ENCODE measurements at places on chromosomes 6 and 20.

DNA sequence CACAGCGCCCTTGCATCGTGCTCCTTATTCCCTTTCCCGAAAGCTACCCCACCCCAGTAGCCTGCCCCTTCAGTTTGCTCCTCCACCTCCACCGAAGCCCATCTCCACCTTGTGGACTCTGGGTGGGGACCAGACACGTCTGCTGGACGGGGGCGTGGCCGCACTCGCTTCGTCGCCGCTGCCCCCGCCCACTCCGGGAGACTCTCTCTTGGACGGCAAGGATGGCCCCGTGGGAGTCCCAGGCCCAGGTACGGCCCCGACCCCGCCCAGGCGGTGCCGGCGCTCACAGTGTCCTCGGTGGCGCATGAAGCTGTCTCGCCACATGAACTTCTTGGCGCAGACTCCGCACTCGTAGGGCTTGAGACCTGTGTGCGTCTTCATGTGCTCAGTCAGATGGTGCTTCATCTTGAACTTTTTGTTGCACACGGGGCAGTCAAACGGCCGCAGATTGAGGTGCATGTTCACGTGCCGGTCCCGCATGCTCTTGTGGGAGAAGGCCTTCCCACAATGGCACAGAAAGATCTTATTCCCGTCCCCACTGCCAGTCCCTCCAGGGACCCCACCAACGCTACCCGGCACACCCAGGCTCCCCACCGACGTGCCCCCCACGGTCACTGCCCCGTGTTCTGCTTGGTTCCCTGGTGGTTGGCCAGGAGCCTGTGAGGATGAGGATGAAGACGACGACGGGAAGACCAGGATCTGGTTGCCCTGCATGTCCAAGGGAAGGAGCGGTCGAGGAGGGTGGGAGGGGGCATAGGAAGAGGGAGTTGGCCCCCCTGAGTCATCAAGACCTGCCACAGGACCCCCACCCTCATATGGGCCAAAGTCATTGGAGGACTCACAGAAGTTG is 1.3 kb upstream of the TAPBP start:
- DNase-seq: no peak

GRCh38 chr6:152078804-152079203 is 271.3 kb downstream of the ESR1 start:
- DNase-seq: no peak

DNA sequence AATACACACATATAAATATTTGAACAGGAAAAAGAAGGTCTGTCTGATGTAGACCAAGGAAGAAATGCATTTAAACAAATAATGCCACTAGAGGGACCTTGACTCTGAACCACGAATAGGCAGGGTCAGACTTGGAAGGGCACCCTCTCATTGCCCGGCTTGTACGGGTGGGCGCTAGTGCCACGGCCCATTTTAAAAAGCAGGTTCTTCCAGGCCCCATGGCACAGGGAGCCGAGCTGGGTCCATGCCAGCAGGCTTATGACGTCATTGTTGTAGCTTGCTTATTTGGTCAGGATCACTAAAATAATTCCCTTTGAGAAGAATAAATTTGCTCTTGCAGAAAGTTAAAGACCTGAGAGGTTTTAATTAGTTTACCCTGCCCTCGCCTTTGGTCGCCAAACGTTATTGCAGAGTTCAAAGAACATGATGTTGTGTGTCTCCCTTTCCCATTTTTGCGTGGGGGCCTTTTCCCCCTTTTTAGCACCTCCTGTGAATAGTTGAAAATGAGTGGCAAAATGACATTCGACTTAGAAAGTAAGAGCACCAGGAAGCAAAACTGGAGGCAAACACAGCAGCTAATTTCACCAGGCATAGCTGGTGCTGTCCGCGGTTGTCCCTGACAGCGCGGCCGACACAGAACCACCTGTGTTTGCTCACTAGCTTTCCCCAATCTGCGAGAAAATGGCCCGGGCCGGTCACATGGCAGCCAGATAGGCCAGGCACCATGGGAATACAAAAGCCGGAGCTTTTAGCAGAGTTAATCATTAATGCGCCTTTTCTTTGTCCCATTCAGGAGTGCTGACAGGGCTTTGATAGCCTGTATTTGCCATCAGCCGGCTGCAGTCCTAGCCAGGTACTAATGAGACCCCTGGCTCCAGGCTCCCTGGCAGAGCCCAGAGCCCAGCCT is 93.8 kb downstream of the FOXA2 start:
- no peak for DNase-seq

DNA sequence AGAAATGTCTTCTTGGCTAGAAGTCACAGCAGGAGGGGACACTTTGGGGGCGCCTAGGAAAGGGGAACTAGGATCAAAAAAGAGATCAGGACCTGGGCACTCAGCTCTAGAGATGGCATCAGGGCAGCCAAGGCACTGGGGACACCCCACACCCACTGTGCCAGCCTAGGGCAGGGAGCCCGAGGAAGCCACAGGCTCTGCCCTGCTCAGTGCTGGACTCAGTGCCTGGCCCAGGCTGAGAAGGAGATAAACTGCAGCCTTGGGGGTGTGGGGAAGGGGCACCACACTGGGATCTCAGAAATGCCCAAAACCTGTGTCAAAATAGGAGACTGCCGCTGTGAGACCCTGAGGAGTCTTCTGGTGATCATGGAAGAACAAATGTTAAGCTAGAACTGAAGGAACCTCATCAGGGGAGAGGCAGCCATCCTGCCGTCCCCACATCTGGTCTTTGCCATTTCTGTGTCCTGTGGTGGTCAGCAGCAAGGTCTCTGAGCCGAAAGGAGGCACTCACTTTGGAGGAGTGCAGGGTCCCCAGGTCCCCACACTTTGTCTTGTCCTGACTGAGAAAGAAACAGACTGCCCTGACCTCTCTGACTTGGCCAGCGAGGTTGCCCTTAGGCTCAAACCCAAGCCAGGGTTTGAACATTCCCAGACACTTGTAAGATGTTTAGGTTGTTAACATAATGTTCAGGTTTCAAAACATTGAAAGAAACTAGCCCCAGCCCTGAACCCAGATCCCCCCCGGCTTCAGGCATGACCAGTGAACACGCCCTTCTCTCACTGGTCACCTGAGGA is 2.3 kb downstream of the ARFRP1 start:
- DNase-seq: no peak

GRCh38 chr6:23316131-23316530 is 746.8 kb downstream of the HDGFL1 start:
- no peak for DNase-seq

DNA sequence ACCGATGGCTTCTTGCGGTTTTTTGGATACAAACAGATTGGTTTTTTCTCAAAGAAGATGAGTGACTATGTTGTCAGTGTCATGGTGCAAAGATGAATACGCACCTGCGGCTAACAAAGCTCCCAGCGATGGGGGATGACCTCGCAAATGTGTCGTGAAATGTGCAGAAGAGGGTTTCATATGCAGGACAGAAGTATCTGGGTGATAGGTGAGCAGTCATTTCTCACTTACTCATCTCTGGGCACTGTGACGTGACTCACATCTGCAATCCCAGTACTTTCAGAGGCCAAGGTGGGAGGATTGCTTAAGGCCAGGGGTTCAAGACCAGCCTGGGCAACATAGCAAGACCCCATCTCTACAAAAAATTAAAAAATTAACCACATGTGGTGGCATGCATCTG is 216.3 kb downstream of the ERMARD start:
- DNase-seq: no peak

DNA sequence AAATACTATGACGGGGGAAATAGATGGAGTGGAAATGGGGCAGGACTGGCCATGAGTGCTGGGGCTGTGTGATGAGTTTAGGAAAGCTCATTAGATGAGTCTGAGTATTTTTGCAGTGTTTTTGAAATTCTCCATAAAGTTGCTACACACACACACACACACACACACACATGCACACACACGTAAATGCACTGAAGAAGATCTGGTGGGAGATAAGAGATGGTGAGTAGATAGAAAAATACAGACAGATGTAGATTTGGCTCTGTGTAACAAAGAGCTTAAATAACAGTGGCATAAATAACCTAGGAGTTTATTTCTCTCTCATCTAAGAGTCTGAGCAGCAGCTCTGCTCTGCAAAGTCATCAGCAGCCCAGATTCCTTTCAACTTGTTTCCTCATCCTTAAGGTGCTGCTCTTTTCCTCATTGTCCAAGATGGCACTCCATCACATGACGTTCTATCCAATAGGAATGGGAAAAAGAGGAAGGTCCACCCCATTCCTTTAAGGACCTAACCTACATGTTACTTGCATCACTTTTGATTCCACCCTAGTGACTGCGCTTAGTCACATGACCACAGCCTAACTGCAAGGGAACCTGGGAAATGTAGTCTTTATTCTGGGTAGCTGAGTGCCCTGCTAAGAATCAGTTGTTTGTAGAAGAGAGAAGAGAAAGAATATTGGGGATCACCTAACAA is 76.4 kb downstream of the EYA2 start:
- no peak for DNase-seq

DNA sequence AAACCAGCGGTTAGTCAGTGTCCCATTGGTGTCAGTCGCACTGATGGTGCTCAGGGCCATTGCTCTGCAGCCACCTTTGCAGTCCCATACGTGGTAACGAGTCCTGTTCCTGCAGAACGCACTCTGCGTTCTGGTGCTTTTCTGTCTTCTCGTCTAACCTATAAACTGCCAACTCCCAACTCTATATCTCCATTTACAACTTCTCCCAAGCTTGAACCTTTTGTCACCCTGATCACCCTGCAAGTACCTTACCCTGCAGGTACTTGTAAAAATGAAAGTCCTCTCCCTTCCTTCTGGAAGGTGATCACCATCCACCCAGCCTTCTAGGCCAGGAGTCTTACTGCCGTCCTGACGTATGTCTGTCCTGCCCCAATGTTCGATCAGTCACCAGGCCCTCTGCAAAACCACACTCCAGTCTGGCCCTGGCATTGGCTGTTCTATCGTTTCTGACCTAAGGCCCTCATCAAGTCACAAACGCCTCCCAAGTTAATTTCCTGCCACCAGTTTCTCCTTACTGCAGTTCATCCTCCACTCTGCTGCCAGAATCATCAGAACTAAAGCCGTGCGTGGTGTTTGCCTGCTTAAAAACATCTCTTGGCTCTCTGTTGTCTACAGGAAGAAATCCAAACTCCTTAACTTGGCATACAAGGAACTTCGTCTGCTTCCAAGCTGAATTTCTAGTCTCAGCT is 7.9 kb downstream of the RREB1 start:
- DNase-seq: no peak

GRCh38 chr20:63737945-63738686 is 1.5 kb upstream of the SLC2A4RG start:
- no peak for DNase-seq

GRCh38 chr20:34569598-34569997 is 11.1 kb downstream of the MAP1LC3A start:
- no peak for DNase-seq

GRCh38 chr6:128597956-128598355 is 77.6 kb upstream of the PTPRK start:
- DNase-seq: no peak

DNA sequence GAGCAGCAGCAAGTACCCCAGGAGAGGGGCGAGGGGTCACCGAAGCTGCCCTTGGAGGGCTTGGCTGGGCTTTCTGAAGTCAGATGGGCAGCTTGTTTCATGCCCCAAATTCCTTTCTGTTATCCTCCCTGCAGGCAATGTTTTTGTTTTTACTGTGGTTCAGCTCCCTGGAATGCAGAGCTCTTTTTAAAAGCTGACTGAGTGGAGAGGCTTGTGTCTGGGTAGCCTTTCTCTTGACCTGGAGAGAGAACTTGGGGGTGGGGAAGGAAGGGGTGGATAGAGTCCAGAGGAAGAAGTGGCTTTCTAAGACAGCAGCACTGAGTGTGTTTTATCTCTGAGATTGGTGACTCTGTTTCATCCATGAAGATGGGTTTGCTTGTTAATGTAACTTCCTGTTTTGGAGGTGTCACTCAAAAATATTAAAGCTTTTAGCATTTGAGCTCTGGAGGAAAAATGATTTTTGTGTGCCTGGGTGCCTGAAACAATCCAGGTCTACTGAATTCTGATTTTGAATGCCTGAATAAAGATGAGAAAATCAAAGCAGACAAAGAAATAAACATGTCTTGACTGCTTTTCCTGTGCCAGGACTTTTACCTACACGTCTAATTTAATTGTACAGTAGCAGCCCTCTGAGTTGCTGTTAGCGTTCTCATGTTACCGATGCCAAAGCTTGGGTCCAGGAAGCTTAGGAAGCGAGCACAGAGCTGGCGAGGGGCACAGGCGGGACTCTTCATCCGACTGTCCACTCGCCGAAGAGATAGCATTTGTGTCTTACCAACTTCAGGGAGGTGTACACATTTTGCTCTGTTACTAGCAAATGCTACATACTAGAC is 78.2 kb upstream of the EEF1E1 start:
- DNase-seq: no peak

DNA sequence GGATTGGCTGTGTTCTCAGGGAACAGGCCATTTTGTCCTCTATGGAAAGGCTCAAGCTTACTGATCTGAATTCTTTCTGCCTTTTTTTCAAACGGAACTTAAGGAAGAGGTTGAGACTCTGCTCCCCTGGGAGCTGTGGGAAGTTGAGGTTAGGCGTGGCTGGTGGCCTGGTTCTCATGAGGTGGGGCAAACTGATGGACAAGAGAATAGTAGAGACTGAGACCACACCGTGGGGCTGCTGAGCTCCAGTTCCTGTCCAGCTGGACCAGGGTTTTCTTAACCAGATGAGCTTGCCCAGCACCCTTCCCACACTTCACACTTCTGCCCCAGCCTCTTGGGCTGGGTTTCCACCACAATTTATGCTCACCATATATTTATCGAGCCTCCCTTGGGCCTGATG is 6.1 kb downstream of the AP5S1 start:
- DNase-seq: no peak

DNA sequence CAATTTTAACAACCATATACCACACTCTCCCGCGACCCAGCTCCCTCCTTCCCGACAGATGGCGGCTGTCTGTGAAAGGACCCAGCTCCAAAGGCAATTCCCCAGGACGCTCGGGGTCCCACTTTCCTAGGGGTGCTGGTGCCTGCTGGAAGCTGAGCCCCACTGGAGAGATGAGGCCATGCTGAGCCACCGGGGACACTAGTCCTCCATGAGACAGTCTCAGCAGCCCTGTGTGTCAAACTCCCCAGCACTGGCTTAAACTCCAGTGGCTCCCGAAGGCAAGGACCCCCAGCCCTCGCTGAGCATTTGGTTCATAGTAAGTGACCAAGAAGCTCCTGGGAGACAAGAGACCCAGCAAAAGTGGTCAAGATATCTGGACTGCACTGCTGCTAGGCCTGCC is 52.1 kb downstream of the SLC2A10 start:
- no peak for DNase-seq

- DNase-seq: no peak
Measured at GRCh38 chr6:57283911-57284455, 33.4 kb upstream of the PRIM2 start.

DNA sequence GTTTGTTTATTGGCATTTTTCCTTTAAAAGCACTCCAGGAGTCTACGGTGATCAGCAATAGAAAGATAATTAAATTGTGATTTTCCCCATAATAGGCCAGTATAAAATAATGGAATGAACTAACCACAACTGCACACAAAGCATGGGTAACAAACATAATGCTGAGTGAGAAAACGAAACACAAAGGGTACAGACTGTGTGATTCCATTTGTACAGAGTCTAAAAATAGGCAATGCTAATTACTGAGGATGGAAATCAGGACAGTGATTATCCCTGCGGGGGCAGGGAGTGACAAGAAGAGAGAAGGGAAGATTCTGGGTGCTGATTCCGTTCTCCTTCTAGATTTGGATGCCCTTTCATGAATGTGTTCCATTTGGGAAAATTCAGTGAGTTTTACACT is 478.1 kb downstream of the PREX1 start:
- no peak for DNase-seq
